ENCODE measurements at places on chromosomes 4 and X. TPM values are rescaled to one million over a fixed set of nuclear protein-coding genes. Genes with fewer than 3 reads are reported as not detected.

ARHGAP36 gene
- not detected for total RNA-seq

ZIC3 gene
- total RNA-seq = not detected

OPN1MW3 gene
- not detected for total RNA-seq

AREG gene
- 13.9 TPM for total RNA-seq

FAM149A gene
- total RNA-seq = 11.7 TPM

CD40LG gene
- total RNA-seq = 0.51 TPM

PRIMPOL gene
- 15.3 TPM for total RNA-seq

Data from subcutaneous adipose tissue (tissue), 4 donors.